ENCODE measurements at places on chromosomes 3 and 15.

DNA sequence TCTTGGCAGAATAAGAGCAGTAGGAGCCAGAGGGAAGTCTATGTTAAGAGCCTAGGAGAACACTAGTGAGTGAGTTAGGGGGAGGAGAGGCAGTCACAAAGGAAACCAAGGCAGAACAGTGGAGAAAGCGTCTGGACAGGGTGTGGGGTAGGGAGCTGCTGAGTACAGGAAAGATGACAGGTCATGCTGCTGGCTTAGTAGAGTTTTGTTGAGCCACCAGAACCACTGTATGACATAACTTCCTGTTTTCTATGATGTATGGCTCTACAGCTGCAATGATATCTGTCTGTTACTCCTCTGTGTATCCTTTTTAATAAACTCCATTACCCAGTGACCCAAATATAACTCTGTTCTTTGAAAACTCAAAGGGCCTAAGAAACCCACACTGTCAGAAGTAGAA is 10.6 kb upstream of the STT3B start:
- peak; percentile 4 for DNase-seq

DNA sequence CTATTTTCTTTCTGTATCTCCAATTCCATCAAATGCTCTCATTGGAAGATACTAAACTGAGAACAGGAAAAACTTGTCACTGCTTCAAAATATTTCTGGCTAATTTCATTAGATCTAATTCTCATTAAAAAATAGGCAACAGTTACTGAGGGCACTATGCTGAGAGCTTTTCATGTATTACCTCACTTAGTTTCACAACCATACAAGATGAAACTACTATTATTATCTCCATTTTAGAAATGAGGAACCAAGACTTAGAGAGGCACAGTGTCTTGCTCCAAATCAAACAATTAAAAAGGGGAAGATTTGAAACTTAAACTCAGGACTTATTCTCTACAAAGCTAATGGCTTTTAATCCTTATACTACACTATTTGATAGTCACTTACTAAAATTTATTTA is 7.2 kb upstream of the OTOL1 start:
- DNase-seq, result no peak

DNA sequence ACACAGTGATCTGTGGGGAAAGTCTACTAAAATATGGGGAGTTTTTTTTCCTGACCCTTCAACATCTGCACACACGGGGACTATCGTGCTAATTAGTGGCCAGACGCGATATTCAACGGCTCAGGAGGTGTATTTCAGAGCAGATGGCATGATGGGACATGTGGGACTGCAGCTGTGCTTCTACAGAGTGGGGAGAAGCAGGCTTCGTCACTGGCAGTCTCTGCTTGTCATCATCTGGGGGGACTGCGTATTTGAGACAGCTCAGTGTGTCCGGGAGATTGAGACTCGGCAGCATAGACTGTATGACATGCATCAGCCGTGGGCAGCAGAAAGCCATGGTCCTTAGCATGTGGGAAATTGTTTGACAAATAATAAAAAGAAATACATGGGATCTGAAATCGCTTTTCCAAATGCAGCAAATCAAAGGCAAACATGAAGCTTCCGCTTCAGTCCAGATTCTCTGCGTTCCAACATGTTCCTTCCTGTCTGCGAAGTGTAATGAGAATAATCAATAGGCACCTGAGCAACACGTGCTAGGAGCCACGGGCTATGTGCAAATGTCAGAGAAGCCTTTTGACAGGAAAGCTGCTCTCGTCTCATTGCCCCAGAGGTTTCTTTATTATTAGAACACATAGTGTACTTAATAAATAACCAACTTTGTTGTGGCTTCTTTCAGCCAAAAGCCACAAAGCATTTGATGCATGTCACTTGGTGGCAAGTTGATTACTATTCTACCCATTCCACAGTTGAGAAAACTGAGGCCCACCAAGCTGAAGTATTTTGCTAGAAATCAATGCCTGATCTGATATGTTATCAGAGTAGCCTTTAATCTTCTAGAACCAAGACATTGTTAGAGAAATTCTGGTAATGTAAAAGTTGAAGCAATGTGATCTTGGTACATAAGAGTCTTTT is 276.3 kb downstream of the RYR3 start:
- no peak for DNase-seq

- no peak for DNase-seq
Measured at GRCh38 chr3:156559321-156559720, 4.4 kb upstream of the SSR3 start.

DNA sequence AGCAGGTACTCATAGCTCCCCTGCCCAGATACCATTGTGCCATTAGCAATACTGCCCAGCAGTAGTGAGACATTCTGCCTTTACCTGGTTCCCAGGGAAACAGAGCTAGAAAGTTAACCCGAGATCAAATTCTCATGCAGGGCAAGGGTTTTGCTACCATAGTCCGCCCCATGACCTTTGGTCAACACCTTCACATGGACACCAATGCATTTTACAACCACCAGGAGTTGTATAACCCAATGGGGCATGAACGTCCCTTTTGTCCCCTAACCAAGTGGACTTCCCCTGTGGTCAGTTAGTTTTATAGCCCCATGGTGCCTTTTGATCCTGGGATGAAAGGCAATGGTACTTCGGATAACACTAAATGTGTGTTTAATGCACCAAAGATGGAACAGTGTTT is 151.7 kb upstream of the IQSEC1 start:
- no peak for DNase-seq

GRCh38 chr3:119647843-119648575 is 12.4 kb downstream of the POPDC2 start:
- no peak for DNase-seq

All from activated CD4-positive, alpha-beta T cell treated with anti-CD3 and anti-CD28 coated beads, Interleukin-2, amount 50 U/mL, for 1 hour (primary cell).